ENCODE measurements at places on chromosomes 6 and 20.
A peak's percentile ranks its signal among the peaks of the same experiment; 100 is the strongest.

GRCh38 chr6:91539456-91539855 lies 952.6 kb upstream of the MAP3K7 start:
- DNase-seq: no peak

DNA sequence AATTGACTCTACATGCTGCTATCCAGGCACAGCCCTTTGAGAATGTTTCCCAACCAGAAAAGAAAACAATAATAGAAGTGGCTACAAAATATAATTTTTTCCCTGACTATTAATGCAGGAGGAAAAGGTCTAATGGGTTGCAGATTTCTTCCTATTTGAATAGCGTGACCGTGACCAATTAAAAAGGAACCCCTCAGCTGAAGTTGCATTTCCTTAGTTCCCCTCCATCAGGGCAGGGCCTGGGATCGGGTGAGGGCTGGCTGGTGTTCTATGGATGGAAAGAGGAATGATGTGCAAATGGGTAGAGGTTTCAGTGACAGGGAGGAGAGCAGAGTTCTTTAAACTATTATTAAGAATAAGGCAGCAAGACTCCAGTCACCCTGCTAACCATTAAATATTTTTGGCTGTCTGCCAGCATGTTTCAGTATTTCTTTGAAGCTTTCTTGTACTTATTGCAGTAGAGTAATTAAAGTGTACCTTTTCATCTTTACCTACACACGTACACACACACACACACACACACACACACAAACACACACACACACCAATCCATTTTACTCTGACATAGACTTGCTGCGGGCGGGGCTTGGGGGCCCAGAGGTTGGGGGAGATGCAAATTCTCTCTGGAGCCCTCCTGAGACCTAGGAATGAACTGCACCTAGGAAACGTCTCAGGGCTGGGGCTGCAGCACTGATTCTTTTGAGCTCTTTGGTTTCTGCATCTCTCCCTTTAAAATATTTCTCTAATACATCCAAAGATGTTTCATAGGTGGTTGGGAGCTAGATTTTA lies 154.8 kb upstream of the SLC35B3 start:
- peak; percentile 17 for DNase-seq

DNA sequence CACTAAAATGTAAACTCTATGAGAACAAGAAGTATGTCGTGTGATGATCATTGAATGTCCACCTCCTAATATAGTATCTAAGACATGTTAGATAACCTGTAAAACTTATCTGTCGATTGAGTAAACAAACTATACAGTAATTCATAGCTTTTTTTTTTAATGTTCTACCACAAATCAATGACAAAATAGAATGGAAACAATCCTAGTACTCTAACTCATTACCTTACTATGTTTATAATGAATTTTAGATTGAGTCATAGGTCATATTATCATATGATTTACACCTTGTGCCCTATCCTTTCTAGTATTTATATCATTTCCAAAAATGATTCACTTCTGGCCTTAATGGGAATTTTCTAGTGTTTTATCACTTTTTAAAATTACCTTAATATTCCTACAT lies 6.1 kb downstream of the VTA1 start:
- no peak for DNase-seq

GRCh38 chr6:134416418-134417154 lies 98.7 kb upstream of the SGK1 start:
- DNase-seq: peak; percentile 77

DNA sequence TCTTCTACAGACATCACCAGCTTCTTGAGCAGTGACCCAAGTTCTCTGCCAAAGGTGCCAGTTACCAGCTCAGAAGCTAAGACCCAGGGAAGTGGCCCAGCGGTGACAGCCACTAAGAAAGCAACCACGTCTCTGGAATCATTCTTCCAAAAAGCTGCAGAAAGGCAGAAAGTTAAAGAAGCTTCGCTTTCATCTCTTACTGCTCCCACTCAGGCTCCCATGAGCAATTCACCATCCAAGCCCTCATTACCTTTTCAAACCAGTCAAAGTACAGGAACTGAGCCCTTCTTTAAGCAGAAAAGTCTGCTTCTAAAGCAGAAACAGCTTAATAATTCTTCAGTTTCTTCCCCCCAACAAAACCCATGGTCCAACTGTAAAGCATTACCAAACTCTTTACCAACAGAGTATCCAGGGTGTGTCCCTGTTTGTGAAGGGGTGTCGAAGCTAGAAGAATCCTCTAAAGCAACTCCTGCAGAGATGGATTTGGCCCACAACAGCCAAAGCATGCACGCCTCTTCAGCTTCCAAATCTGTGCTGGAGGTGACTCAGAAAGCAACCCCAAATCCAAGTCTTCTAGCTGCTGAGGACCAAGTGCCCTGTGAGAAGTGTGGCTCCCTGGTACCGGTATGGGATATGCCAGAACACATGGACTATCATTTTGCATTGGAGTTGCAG lies 15.2 kb downstream of the GTPBP2 start:
- DNase-seq: no peak

DNA sequence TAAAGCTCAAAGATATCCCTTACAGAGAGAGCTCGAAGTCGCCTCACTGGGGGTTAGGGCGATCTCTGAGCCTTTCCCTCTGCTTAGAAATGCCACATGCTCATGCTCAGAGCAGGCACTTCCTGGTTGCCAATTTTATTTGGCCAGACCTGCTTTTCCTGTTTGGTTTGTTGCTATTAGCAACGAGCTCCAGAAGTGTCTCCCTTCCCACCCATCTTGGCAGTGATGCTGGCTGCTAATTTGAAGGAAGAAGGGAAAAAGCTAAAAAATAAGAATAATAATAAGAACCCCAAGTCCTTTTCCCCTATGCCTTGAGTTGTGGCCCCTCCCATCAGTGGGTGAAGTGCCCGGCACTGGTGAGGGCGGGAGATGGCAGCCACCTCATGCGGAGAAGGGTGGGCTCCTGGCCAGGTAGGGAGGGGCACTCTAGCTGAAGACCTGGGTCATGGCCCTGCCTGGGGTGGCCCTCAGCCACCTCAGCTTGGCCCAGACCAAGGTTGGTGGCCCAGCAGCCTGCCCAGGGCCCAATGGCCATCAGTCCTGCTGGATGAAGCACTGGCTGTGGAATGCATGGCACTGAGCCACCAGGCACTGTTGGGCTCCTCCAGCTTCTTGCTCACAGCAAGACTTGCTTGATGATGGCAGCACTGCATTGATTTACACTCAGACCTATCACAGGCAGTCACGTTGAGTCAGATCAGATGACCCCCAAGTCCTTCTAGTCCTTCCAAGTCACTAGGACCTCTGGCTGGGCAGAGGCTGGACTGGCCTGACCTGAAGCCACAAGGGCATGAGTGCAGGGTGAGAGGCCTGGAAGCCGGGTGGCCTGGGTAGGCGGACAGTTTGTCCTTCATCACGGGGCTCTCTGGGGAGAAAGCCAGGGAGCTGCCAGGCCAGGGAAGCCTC lies 79.0 kb downstream of the SYNJ2 start:
- DNase-seq: peak; percentile 93

GRCh38 chr20:49483696-49484123 lies 1.2 kb upstream of the KCNB1 start:
- no peak for DNase-seq

DNA sequence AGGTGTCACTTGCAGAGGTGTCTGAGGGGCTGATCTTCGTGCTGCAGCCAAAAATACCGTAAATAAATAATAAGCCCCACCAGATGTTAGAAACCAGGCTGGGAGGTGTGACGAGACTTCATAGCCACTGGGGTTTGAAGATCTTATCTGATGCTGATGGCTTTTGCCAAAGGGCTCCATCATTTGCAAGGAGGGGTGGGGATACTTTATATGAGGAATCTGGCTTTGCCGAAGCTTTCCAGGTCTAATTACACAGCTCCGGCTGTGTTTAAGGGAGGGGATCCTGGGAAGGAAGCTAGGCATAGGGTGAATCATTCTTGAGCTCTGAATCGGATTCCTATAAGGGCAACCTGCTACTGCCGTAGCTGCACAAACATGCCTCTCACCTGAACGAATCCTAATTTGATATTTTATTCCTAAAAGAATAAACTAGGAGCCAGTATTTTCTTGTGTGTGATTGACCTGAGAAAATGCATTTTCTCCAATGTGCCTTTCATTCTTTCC lies 249.6 kb downstream of the SOD2 start:
- DNase-seq: no peak

- DNase-seq: peak; percentile 67
Measured at GRCh38 chr6:35146453-35146852, 5.3 kb upstream of the TCP11 start.

DNA sequence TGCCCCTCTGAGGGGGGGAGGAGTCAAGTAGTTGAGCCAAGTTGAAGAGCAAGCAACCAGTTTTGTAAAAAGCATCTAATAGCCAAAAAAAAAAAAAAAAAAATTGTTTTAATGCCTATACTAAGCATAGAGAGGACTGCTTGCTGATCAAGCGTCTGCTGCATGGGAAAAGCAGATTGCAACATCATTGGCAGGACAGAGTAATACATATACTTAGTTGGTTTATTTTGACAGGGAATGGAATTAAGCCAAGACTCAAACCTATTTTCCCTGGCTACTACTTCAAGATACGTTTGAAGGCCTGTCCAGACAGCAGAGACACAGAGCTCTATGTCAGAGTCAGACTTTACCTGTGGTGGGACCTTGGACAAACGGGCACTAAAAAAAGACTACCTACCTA lies 120.5 kb downstream of the RTN4IP1 start:
- peak; percentile 78 for DNase-seq

DNA sequence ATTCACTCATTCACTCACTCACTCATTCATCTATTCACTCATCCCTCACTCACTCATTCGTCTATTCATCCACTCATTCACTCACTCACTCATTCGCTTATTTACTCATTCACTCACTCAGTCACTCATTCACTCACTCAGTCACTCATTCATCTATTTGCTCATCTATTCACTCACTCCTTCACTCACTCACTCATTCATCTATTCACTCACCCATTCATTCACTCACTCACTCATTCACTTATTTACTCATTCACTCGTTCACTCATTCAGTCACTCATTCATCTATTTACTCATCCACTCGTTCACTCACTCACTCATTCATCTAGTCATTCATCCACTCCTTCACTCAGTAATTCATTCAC lies 128.2 kb downstream of the TTLL2 start:
- DNase-seq: no peak

DNA sequence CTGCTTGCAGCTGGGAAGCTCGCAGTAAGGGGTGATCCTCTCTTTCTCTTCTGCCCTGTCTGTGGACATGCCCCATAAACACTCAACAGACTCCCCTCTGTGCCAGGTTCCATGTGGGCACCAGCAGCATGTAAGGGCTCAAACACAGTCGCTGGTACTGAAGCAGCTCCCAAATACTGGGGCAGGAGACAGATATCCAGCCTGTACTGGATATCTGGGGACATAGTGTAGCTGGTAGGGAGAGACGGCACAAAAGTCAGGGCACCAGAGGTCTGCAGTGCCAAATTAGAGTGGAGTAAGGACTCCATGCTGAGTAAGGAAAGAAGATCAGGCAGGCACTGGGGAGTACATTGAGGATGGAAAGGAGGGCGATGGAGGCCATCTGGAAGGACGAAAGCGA lies 48.3 kb upstream of the RSPO4 start:
- DNase-seq: no peak

- peak; percentile 6 for DNase-seq
Measured at GRCh38 chr6:105550955-105551620, 148.2 kb upstream of the PREP start.

DNA sequence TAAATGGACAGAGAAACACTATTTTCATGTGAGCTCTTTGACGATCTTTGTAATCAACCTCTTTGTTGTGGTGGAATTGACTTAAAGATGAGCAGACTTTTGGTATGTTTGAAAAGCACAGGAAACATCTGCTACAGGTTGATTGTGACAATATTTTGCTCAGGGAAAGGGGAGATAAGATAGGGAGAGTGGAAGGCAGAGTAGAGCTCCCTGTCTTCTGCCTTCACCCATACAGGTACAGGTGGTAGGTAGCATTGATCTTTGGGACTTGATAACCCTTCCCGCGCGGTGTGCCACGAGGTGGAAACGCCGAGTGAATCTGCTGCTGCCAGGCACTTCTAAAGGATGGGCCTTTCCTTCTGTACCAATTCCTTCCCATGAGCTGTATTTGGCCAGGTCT lies 183.6 kb downstream of the UTRN start:
- DNase-seq: no peak

GRCh38 chr6:85068221-85068620 lies 303.8 kb upstream of the TBX18 start:
- DNase-seq: no peak

GRCh38 chr6:26268659-26269402 lies 96.2 kb upstream of the BTN3A2 start:
- peak; percentile 35 for DNase-seq

Data from choroid plexus epithelial cell (primary cell).